ENCODE measurements at places on chromosomes 13 and 19. TPM values are rescaled to one million over a fixed set of nuclear protein-coding genes. Genes with fewer than 3 reads are reported as not detected.
A peak's percentile ranks its signal among the peaks of the same experiment; 100 is the strongest.

DNA sequence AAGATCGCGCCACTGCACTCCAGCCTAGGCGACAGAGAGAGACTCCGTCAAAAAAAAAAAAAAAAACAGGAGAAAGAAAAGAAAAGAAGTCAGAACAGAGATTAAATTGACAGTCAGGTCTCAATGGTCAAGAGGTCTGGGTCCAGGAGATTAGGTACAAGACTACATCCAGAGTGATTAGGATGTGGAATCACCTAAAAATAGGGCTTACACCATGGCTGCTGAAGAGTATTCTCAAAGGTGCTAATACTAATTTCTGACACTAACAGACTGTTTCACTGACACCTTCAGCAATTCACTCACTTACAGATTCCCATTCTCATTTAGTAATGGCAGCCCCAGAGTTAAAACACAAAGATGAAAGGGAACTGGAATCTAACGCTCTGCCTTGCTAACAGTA is 91.7 kb downstream of the TBC1D4 start:
- no peak for DNase-seq

The SDHAF1 gene
- 7.3 TPM for total RNA-seq

DNA sequence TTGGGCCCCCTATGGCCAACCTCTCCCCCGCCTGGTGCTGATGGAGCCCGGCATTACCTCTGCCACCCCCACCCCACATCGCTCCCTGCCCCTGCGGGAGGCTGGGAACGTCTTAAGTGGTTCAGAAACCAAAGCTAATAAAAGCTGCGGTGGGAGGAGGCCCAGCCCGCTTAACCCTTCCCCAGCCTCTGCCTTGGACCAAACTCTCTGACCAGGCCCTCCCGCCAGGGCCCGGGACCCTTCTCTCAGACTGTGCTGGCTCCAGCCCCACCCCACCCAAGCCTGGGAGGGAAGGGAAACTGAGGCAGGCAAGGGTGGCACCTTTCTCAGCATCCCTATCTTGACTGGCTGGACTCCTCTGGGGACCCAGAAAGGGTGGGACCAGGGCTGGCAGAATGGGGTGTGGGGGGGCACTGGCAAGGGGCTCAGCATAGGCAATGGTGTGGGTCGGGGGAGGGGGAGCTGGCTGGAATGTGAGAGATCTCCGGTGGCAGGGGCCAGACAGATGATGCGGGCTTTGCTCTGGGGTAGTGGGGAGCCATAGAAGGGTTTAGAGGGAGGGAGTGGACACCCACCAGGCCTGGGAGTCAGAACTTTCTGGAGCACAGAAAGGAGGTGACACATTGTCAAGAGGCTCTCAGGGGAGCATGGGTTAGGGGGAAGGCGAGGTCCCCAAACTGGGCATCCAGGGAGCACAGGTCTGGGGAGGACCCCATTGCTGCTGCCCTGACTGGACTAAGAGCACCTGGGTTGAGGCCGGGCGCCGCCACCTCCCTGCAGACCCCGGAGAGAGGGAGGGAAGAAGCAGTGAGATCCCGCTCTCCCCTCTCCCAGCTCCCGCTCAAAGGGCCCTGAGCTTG is 21.9 kb downstream of the SMIM24 start:
- no peak for DNase-seq

- DNase-seq: no peak
These were observed 10.4 kb downstream of the ZNF146 start for GRCh38 chr19:36225219-36225892.

DNA sequence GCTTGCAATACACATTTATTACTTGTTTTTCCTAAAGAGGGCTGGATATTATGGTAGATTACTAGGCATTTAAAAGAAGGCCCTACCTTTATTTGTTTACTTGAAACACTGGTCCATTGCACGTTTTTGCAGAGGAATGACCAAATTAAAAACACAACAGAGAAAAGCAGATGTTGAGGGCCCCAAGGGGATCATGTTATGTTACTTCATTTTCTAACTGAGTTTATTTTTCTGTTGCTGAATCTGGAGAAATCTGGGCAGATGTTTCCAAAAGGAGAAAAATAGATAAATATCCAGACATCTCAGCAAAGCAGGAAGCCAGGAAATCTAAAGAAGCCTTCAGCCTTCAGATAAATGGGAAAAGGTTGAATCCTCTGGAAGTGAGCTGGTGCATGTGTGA is 353.0 kb downstream of the NDFIP2 start:
- DNase-seq: no peak

The PSG11 gene
- not detected for total RNA-seq

The CCDC70 gene
- not detected for total RNA-seq

DNA sequence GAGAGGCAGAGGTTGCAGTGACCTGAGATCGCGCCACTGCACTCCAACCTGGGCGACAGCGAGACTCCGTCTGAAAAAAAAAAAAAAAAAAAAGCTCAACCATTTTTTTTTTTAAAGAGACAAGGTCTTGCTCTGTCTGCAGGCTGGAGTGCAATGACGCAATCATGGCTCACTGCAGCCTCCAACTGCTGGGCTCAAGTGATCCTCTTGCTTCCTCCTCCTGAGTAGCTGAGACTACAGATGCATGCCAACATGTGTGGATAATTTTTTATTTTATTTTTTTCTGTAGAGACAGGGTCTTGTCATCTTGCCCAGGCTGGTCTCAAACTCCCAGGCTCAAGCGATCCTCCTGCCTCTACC is 10.3 kb downstream of the EHD2 start:
- DNase-seq: no peak

The SELENOV gene
- total RNA-seq: not detected

GRCh38 chr19:18940769-18941627 is at the start of gene HOMER3:
Gene HOMER3 (minus strand): TSS chr19:18941217. CDS start chr19:18938982, 2,235 bp downstream.
- peak; percentile 76 for DNase-seq

- no peak for DNase-seq
These were observed 342.6 kb downstream of the MZT1 start for GRCh38 chr13:72384879-72385278.

- DNase-seq: no peak
These were observed 8.1 kb downstream of the PTGIR start for GRCh38 chr19:46616631-46617322.

The INSR gene
- total RNA-seq: 0.30 TPM

The SSC5D gene
- total RNA-seq: 0.36 TPM

- no peak for DNase-seq
These were observed 54.9 kb downstream of the COLGALT1 start for GRCh38 chr19:17610384-17610783.

DNA sequence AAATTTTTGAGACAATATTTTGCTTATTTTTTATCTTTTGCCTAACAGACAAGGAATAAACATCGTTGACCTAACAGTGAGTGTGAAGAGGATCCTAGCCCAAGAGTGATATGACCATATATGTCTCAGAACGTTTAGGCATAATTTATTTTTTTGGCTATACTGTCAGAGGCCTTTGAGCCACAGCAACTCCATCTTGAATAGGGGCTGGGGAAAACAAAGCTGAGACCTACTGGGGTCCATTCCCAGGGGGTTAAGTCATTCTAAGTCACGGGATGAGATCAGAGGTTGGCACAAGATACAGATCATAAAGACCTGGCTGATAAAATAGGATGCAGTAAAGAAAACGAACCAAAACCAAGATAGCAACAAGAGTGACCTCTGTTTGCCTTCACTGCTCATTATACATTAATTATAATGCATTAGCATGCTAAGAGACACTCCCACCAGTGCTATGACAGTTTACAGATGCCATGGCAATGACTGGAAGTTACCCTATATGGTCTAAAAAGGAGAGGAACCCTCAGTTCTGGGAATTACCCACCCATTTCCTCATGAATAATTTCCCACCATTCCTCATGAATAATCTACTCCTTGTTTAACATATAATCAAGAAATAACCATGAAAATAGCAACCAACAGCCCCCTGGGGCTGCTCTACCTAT is 510.9 kb upstream of the PCDH9 start:
- DNase-seq: no peak

GRCh38 chr13:73173279-73173811 is 114.5 kb downstream of the KLF5 start:
- DNase-seq: no peak

DNA sequence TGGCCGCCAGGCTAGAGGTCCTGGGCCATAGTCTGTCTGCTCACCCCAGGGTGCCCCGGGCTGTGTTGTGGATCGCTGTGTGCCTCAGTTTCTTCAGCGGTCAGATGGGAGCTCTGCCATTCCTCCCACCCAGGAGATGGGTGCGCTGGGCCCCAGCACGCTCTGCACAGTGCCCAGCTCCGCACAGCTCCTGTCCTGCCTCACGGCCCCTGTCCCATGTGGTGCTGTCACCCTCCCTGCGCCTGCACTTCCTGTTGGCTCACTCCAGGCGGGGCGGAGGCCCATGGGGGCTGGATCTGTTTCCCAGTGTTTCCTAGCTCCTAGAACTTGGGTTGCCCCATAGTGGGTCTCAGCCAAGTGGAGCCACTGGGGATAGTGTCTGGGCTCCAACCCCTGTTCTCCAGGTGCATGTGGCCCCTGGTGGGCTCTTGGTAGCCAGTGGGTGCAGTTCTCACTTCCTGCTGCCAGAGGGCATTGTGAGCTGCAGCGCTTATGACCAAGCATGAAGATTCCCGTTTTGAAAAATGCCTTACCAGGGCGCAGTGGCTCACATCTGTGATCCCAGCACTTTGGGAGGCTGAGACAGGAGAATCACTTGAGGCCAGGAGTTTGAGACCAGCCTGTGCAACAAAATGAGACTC is 69.8 kb downstream of the KDM4B start:
- DNase-seq: no peak

DNA sequence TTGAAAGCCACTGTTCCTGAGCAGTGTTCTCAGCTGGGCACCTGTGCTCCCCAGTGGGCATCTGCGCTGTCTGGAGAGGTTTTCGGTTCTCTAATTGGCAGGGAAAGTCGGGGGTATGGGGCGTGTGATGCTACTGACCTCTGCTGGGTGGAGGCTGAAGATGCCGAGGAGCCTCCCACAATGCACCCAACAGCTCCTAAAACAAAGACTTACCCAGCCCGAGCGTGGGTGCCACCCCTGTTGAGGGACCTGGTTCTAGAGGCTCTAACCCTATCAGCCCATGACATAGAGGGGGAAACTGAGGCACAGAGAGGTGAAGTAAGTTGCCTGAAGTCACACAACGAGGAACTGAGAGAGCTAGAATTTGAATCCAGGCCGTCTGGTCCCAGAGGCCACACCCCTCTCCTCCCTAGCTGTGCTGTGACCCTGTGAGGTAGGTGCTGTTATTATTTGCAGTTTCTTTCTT is 2.3 kb downstream of the SPACA4 start:
- DNase-seq: peak; percentile 51

DNA sequence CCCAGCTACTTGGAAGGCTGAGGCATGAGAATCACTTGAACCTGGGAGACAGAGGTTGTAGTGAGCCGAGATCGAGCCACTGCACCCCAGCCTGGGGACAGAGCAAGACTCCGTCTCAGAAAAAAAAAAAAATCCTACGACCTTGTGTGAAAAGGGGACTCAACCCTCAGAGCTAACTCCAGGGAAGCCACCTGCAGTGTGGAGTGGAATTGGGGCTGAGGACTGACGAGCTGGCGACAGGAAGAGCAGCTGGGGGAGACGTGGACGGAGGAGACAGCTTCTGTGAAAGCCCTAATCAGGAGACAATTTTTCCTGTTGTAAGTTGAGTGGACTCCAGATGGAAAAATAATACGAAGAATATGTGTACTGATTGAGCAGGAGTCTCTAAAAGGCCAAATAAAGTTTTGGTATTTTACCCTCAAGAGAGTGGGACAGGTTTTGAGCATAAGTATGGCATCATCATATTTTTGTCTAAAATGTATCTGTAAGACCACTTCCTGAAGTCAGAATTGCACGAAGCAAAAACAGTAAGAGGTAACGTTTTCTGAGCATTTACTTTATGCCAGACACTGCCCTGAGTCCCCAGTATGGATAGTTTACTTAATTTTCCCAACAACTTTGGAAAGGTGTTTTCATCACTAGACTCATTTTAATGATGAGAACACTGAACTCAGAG is 12.0 kb upstream of the LAIR1 start:
- DNase-seq: no peak

GRCh38 chr19:16945762-16946465 is 57.1 kb downstream of the F2RL3 start:
- no peak for DNase-seq

The KCNRG gene
- total RNA-seq: not detected

DNA sequence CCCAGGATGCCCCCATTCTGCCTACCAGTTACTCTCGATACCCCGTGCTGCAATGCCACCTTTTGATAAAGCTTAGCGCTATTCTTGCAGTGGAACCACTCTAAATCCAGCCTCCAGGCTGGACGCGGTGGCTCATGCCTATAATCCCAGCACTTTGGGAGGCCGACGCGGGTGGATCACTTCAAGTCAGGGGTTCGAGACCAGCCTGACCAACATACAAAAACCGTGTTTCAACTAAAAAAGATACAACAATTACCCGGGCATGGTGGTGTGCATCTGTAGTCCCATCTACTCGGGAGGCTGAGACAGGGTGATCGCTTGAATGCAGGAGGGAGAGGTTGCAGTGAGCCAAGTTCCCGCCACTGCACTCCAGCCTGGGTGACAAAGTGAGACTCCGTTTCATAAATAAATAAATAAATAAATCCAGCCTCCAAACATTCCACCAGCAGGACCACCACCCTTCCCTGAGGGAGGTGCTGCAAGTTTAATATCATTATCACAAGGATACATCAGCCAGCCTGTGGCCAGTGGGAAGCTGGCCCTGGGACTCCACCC is 27.7 kb downstream of the CYP2B6 start:
- no peak for DNase-seq

DNA sequence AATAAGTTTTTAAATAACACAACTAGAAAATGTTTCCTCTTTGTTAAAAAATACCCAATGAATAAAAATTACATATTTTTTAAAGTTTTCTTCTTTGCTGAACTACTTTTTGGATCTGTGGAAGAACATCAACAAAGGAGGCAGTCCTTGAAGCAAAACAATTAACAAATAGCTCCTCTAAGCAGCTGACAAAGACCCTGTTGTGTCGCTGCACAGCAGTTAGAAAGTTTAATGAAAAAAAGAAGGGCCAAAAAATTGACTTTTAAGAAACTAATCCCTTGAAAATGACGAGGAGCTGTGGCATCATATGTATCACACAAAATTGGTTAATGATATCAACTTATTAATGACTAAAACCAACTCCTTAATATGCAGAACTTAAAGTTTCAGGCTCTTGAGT is 72.1 kb downstream of the SLITRK1 start:
- DNase-seq: no peak

DNA sequence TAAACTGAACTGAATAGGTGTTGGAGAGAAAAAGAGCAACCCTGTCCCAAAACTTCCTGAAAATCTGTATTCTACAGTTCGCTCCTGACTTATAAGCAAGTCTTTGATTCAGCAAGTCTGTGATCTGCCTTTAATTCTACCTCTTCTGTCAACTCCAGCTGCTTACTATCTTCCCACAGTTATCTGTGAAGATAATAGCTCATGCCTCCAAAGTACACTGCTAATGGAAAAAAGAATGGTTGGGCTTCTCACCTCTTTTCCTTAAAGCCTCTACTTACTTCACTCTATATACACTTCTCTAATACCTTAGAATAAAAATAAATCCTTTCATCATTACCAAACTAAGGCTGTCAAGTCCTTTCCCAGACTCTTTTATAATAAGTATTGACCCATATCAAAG is 391.5 kb upstream of the MIR17HG start:
- DNase-seq: no peak

- no peak for DNase-seq
These were observed 6.2 kb upstream of the COLGALT1 start for GRCh38 chr19:17549085-17549740.

- no peak for DNase-seq
These were observed 74.1 kb upstream of the UQCRFS1 start for GRCh38 chr19:29287061-29287460.

- DNase-seq: peak; percentile 97
These were observed 452 bp upstream of the KLHL26 start for GRCh38 chr19:18636183-18636968.

- DNase-seq: peak; percentile 38
These were observed 452 bp downstream of the PIAS4 start for GRCh38 chr19:4007836-4008539.

The HS6ST3 gene
- total RNA-seq: not detected

The IGFL2 gene
- total RNA-seq: not detected

Data from CD8-positive, alpha-beta T cell (primary cell).